ENCODE measurements at places on chromosomes 4 and X.

DNA sequence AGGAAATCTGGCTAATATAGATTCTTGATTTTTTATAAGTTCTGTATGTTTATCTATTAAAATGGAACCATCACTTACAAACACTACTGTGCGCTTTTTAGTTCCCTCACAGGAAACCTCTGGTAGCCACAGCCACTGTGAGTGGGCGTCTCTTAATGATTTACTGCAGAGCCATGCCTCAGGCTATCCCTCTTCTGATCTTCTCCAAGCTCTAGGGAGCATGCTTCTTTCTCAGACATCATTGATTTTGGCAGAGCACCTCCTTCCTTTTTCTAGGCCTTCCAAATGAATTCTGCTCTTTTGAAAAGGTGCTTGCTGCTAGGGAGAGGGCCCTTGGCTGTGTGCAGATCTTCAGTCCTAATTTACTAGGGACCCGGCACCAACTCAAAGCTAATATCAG is 61.1 kb upstream of the STS start:
- DNase-seq = no peak

DNA sequence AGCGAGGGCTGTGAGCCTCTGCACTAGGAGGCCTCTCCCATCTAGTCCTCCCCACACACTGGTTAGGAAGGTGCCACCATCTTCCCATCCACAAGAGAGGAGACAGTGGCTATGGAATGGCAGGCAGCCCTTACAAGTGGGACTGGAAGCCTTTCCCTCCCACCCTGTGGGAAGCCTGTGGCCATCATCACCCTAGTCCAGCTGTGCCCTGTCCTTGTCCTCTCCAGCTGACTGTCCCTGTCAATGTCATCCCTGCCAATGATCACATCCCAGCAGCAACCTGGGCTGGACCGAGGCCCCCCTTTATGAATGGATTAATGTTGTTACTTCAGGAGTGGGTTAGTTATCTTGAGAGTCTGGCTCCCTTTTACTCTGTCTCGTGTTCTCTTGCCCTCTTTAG is 52.8 kb downstream of the NYX start:
- DNase-seq = no peak

DNA sequence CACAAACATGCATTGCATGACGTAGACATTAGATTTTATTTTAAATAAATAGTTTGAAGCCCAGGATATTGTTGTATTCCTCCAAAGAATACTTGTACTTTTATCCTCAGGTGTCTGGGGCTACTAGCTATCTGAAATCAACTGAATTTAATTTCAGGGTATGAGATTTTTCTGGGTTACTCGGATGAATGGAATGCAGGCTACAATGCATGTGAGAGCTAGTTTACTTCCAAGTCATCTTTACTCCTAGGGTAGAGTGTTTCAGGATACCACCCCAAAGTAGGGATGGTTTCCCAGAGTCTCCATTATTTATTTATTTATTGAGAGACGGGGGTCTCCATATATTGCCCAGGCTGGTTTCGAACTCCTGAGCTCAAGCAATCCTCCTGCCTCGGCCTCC is 66.4 kb downstream of the HPRT1 start:
- no peak for DNase-seq

DNA sequence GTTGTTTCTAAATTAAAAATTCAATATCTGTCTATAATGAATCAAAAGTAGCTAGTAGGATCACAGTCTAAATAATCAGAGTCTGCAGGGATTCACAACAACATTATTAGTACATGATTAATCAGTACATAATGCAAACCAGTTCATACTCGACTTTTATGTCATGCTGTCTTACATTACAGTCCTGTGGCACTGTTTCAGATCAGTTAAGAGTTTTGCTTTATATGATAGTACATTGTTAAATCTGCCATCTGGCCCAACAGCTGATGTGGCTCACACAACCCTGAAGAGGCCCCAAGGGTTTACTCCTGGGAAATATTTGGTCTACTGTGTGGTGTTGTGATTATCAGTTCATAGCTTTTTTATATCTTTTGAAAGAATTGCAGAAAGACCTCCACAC is 247.1 kb upstream of the ETNPPL start:
- no peak for DNase-seq

- DNase-seq = no peak
Observed at GRCh38 chr4:147737623-147738022, 5.7 kb downstream of the ARHGAP10 start.

- no peak for DNase-seq
Observed at GRCh38 chr4:122117743-122118142, 34.4 kb upstream of the BLTP1 start.

DNA sequence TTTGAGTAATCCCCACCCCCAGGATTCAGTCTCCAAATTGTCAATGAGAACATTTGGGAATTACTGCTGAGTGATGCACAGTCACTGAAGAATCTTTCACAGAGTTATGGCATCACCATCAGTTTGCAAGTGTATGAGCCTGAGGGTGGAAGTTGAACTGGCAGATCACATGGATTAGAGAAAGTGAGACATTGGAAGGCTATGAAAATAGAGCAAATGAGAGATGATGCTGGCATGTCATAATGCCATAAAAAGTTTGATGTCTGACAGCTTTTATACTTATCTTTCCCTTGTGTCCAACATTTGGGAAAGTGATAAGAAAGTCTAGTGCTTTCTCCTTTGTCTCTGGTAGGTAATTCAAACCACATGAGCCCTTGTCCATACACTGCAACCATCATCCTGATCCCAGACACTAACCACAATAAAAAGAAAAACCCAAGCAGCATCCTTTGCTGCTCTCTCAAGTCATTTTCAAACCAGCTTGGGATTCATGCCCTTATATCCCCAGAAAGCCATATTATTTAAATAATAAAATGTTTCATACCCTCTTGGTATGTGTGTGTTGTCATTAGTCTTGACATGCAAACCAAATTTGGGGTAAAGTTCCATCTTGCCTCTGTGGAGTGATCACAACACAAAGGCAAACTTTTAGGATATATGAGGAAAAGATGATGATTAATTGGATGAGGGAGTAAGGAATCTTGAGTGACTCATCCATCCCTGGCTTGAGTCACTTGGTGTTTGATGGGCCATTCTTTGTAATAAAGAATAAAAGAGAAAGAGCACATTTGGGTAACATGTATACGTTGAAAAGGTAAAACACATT is 438.9 kb downstream of the GRXCR1 start:
- DNase-seq = no peak

DNA sequence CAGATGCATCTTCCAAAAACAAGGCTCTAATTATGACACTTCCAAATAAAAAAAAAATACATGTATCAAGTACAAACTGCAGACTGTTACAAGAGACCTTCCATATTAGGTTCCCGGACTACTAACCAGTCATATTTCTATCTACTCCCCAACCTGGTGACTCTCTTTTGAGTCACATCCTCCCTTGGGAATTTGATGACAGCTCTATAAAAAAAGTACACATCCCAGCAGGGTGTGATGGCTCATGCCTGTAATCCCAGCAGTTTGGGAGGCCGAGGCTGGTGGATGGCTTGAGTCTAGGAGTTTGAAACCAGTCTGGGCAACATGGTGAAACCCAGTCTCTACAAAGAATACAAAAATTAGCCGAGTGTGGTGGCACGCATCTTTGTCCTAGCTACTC is 14.9 kb downstream of the RPGR start:
- no peak for DNase-seq

DNA sequence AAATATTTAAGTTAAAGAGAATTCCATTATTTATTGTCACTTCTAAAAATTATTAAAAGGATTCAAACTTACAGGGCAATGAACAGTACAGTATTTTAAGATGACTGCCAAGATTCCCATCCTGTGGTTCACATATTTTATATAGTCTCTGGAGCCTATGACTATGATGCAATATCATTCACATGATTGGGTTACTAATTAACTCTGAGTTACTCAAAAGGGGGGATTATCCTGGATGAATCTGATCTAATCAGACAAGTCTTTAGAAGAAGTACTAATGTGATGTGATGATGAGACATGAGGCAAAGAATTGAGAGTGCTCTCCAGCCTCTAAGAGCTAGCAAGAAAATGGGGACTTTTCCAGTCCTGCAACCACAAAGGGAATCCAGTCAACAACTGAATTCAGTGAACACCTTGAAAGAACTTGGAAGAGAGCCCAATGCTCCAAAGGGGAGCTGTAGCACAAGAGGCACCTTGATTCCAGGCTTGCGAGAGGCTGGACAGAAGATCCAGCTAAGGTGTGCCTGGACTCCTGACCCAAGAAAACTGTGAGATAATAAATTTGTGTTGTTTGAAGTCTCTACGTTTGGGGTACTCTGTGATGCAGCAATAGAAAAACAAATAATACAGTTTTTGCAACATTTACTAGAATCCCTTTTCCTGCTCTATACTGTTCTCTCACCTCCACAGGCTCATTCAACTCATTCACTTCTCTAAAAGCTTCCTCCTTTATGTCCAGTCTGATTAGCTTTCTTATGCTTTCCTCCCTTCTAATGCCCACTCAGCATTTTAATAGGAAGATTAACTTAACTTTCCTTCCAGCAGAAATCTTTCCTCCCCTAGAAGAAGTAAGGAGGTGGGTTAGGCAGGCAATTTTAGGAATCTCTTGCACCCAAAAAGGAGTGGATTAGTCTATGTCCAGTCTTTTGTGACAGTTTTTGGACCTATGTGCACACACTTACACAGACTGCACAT is 133.8 kb upstream of the LCORL start:
- no peak for DNase-seq

GRCh38 chrX:10111364-10112148 is 45.2 kb upstream of the CLCN4 start:
- no peak for DNase-seq

GRCh38 chr4:173311368-173311767 is 22.8 kb downstream of the HMGB2 start:
- DNase-seq = no peak

GRCh38 chr4:121255986-121256750 is 92.0 kb upstream of the TNIP3 start:
- DNase-seq = no peak

GRCh38 chr4:96993560-96993959 is 1149.7 kb downstream of the STPG2 start:
- no peak for DNase-seq

DNA sequence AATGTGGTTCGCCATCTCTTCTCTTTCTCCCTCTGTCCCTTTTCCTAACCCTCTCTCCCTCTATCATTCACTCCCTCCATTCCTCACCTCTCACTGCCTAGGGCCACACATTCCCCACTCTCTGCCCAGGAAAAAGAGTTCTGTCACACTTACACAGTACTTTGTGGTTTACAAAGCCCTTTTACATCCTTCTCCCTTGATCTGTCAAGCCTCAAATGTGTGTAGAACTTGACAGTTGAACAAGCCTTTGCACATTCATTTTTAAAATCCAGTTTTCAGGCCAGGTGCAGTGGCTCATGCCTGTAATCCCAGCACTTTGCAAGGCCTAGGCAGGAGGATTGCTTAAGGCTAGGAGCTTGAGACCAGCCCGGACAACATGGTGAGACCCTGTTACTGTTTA is 156.3 kb downstream of the VSIG4 start:
- no peak for DNase-seq

DNA sequence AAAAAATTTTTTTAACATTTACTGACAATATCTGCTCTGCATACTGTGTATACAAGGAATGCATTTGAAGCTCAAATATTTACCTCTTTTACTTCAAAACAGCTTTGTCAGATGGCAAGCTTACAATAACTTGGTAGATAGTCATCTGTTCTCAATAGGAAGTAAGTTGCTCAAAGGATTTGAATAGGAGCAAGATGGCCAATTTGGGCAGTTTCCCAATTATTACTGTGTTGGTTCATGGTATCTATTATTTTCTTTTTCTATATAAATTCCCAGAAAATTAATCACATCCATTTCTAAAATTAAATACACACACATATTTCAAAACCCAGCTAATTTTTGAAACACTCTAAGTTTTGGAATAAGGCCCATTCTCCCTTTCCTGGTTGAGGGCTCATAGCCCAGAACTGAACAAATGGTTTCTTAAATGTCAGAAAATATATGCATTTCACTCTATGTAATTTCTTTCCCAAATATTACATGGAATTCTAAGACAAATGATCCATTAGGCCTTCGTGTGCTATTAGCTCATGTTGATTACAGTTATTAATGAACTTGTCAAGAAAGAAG is 60.2 kb upstream of the BLTP1 start:
- DNase-seq = no peak

DNA sequence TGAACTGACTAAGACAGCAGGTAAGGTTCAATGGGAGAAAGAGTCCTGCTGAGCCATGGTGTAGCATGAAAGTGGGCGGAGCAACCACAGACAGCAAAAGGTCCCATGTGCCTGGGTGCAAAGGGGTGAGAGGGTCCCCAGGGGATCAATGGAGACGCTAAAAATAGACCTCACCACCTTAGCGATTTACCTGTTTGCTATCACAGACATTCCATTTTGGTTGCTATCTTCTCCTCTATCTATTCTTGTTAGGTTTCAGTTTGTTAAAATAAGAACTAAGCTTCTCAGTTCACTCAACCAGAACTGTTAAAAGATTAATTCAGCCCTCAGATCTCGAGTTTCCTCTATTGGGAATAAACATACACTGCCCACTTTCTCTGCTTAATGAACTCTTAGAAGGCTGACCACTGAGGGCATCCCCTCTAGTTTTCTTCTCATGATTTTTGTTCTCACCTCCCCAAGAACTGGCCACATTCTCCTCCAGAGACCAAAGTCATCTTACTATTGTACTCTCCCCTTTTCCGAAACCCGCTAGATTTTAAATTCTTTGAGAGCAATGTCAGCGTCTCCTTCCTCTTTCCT is 136.7 kb downstream of the PARM1 start:
- DNase-seq = no peak

- no peak for DNase-seq
Observed at GRCh38 chr4:176258135-176258534, 10.9 kb downstream of the ASB5 start.

- DNase-seq = no peak
Observed at GRCh38 chr4:116088771-116089170, 975.4 kb upstream of the NDST4 start.

DNA sequence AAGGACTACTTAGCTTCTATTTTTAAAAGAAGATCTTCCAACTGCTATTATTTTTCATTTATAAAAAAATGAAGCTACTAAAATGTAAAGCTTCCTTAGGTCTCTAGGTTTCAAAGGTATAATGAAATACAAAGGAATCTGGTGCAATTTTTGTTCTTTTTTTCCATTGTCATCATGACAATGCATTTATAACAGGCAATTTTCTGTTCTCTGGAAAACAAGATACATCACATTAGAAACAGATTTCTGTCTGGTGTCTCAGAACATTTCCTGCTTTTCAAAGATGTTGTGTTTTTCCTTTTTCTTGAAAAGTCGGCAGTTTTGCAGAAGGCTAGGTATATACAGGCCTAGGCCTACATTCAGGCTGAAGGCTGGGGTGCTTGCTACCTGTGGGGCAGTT is 63.6 kb upstream of the ATP8A1 start:
- no peak for DNase-seq

- no peak for DNase-seq
Observed at GRCh38 chr4:17182888-17183287, 284.4 kb upstream of the LDB2 start.

Measured in HEK293T (cell line).